EH (cell line): ENCODE measurements at places on chromosomes 2 and 18.

DNA sequence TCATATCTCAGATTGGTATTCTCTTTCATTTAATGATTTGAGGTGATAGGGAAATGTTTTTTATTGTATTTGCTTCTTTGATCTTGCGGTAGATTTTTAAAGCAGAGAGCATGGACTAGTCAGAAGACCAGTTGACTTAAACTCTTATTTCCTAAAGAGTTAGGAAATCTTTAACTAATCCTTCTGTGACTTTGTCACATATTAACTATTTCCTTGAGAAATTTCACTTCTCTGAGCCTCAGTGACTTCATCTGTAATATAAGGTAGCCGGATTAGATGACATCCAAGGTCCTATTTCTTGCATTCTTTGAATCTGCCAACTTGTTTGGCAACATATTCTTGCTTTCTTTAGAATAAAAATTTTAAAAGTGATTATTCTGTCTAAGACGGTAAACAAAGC is 55.6 kb downstream of the MTX2 start:
- DNase-seq = no peak

DNA sequence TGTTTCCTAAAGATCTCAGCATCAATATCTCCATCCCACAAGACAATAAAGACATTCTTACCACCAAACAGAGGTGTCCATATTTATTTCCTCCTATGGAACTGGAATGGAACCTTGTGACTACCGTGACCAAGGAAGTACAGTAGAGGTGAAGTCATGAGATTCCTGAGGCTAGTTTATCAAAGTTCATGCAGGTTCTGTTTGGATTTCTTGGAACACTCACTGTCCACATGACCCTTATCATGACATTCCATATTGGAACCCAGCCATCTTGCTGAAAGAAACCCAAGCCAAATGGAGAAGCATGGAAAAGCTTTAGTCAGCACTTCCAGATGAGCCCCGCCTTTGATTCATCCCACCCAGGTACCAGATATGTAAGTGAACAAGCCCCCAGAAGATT is 516.0 kb upstream of the POU3F3 start:
- DNase-seq = no peak

- DNase-seq = no peak
Observed at GRCh38 chr2:47309952-47310800, 92.8 kb upstream of the MSH2 start.

DNA sequence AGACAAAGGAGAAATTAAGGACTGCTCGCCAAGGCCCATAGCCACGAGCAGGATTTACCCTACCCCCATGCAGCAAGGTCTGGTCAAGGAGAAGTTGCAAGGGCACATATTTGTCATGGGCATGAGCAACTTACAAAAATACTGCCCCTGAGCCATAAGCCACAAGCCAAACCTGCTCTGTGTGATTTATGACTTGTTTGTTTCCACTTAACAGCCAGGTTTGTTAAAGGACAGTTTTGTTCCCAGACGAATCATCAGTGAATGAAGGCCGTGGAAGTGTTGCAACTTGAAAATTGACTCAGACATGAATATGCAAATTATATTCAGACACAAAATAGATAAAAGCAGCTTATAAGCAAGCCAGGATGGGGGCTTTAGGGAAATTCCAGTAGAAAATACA is 31.3 kb upstream of the EVA1A start:
- peak; percentile 92 for DNase-seq

GRCh38 chr2:149596471-149596870 is 8.9 kb upstream of the MMADHC start:
- no peak for DNase-seq

DNA sequence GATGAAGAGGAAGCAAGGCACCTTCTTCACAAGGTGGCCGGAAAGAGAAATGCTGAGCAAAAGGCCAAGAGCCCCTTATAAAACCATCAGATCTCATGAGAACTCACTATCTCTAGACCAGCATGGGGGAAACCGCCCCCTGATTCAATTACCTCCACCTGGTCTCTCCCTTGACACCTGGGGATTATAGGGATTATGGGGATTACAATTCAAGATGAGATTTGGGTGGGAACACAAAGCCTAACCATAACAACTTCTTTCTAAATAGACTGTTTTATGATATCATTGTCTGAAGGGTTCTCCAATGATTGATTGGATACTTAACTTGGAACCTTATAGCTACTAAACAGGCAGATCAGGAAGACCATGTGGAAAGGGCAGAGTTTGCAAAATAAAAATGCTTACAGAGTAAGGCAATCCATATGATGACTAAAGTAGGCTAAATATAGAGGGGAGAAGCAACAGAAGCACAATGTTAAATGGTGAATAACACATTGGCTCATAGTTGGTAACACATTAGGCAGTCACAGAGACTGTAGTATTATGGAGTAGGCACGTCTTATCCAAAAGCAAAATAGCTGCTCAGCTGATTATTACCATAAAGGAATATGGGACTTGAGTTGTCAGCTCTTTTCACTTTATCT is 179.0 kb downstream of the BARD1 start:
- DNase-seq = peak; percentile 41

DNA sequence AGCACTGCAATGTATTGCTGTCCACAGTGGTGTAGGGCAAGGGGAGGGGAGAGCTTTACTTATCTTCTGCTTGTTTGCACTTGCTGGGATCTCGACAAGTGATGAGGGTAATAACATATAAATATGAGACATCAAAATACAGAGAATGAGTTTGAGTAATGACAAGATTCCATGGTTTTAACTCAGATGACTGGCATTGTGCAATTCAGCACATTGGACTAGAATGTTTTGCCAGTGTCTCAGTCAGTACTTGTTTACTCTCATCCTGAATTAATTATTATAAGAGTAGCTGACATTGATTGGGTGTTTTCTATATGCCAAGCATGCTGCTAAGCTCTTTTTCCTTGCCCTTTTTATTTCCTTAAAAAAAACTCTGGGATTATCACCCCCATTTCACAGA is 306.7 kb upstream of the MMADHC start:
- no peak for DNase-seq

GRCh38 chr2:108280466-108280865 is 8.2 kb upstream of the SULT1C2 start:
- no peak for DNase-seq

GRCh38 chr18:47984991-47985390 is 54.5 kb upstream of the SMAD2 start:
- DNase-seq = no peak

GRCh38 chr2:85915606-85916303 is 27.0 kb upstream of the ST3GAL5 start:
- DNase-seq = peak; percentile 56

GRCh38 chr2:10242998-10243925 is 59.4 kb upstream of the HPCAL1 start:
- DNase-seq = no peak

DNA sequence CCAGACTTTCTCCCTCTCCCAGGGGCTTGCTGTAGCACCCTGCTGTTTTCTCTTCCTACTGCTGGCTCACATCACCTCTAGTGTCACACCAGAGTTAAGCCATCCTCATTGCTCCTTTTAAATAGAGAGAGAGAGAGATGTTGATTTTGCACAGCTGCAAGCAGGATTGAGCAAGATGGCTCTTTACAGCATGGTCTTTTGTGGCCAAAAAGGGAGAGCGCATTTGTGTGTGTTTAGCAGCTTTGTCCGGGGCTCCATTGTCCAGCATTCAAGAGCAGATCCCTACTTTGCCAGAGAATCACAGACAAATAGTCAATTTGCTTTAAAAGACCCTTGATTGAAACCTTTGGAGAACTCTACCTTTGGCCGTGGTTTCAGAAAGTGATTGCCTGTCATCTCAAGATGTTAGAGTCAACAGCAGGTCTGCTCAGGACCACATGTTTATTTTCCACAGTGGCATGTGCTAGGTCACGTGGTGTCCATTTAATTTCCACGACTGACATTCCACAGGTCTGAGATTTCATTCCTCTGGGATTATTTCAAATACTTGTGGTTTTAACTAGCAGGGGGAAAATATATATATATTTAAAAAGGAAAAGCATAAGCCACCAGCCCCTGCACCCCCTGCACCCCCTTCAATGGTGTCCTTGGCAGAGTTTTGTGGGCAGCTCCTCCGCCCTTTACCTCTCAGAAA is 359.9 kb upstream of the SLC14A2 start:
- DNase-seq = peak; percentile 94

DNA sequence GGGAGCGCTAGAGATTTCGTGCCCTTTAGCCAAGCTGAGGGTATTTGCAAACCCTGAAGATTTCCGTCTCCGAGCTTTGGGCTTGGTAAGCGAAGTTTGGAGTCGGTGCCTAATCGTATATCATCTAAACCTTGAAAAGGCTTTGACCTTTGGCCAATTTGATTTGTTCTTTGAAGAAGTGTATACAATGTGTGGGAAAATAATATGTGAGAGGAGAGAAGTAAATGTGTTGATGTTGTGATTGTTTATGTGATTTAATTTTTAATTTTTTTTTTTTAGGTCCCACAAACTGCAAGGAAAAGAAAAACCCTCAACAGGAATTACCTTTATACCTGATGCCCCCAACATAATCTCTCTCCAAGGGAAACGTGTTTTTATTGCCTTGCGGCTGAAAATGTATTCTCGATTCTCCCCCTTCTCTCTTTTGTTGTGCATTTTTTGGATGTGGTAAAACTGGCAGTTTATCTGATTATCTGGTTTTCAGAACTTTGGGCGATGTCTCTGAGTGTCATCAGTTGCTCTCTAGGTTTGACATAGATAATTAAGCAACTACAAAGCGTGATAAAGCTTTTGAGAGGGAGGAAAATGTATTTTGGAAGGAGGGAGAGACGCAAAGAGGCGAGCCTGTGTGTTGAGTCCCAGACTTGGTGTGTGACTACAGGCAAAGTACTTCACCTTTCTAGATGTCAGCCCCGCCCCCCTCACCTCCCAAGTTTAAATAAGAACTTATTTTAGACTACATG is 912 bp upstream of the FBXO11 start:
- peak; percentile 23 for DNase-seq

DNA sequence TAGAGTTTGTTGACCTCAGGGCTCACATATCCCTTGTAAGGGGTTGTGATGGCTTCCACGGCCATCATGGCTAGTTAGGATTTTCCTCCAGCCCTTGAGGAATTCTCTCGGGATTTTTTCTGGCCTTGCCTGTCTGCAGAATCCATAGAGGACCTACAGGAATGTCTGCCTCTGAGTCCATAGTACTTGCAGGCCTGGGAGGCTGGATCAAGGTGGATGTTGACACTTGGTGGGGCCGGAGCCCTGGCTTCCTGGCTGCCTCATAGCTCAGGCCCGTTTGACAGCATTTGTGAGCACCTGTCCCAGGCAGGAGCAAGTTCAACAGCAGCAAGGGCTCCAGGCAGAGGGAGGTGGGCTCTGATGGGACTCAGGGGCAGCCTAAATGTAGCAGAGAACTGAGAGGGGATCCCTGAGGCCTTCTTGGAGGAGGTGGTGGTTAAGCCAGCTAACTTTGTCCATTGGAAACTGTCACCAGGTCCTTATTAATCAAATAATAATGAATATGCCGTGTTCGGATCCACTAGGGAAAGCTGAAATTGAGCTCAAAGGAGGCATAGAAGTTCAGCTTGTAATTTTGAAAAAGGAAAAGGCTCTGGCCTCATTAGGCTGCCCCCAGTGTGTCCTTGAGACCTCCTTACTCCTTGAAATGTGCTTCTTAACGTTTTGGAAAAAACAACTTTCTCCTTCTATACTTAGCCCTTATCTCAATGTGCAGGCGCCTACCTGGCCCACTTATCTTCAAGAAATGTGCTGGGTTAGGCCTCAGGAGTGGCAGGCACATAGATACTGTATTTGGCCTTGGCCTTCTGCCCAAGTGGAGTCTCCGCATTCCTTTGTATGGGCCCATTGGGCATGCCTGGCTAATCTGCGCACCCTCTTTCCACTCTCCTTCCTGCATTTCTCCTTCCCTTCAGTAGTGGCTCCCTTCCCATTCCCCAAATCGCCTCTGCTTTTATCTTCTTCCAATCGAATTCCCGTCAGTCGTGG is 66.9 kb downstream of the HPCAL1 start:
- DNase-seq = no peak

GRCh38 chr2:240579771-240580614 is 6.5 kb upstream of the CAPN10 start:
- DNase-seq = peak; percentile 91

DNA sequence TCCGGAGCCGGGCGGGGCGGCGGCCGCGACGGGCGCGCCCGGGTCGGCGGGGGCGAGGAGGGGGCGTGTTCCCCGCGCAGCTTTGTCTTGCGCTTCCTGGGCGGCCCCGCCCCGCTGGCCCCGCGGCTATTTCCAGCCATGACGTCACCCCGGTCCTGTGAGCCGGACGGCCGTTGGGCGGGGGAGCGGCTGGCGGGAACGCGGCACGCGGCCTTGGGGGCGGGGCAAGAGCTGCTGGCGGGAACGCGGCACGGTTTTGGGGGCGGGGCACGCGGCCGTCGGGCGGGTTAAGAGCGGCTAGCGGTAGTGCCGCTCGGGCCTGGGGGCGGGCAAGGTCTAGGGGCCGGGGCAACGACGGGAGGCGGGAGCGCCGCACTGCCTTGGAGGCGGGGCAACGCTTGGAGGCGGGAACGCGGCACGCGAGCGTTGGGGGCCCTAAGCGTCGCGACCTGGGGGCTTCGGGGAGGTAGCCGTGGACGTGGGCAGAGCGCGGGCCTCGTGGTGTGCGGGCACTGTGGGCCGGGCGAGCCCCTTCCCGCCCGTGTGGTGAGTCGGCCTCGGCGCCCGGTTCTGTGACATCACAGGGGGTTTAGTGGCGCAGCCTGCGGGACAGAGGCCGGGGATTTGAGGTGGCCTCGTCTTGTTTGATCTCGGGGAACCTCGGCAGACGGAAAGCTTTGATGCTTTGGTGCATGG is 704 bp downstream of the KLF11 start:
- peak; percentile 93 for DNase-seq

- no peak for DNase-seq
Observed at GRCh38 chr18:9333441-9334328, 888 bp upstream of the TWSG1 start.

DNA sequence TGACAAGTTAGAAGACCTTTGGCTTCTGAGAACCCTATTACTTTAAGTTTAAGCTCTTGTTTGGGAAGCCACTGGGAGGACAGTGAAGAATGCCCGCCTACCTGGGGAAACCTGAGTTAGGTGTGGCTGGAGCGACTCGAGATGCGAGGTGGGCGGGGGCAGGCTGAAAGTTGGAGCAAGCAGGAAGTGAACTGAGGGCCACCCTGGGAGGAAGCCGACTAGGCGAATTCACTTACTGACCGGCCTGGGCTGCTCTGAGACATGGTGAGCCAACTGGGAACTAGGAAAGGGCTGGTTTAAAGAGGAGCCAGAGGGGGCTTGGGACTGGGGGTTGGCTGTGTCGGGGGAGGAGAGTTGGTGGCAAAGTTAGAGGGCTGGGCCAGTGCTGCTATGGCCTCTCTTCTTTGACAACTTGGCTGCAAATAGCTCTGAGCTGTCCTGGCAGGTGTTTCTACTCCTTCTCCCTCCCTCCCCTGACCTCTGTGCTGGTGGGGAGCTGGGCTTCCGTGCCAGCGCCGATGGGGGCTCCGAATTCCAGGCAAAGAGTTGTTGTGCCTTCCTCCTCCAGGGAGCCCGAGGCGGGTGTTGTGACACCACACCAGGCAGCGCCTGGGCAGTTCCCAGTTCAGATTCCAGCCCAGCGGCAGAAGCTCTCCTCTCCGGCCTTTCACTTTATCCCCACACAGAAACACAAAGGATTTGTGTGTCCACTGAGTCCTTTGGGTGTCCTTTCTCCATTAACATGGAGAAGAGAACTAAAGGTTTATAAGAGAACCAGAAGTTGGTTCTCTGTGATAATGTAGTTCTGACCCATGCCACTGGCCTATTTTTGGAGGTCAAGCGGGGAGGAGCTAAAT is at the start of gene VAMP8:
Gene VAMP8, plus strand, starts transcription at position 201 of the 857 bp plus-strand sequence. Its CDS starts 61 bp downstream, at position 262.
- no peak for DNase-seq

GRCh38 chr2:219643788-219644398 is 16.5 kb downstream of the SLC4A3 start:
- no peak for DNase-seq
